ENCODE measurements at places on chromosomes 4 and X.

- no peak for DNase-seq
Observed at GRCh38 chrX:9379697-9380551, 84.9 kb upstream of the TBL1X start.

DNA sequence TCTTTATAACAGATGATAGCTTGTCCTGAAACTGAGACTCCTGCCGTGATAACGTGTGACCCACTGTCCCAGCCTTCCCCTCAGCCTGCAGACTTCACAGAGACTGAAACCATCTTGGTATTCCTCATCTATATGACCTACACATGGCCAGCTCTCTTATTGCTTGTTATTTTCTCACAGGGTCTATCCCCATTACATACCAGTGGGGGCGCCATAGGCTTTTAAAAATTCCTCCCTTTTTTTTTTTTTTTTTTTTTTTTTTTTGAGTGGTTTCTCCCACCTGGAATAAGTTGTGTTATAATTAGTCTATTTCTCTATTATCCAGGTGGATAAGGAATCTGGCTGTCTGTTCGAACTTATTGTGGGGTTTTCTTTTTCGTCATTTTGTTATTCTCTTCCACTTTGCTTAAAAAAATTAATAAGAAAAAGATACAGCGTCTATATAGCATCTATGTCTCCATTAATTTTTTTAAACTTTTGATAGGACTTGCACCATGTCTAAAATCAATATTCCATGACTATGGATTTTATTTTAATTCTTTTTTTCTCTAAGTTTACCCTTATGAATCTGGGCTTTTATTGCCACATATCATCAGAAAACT lies 47.2 kb downstream of the GYG2 start:
- DNase-seq, result no peak

- DNase-seq, result no peak
Observed at GRCh38 chrX:66728818-66729271, 90.0 kb upstream of the EDA2R start.

- no peak for DNase-seq
Observed at GRCh38 chrX:116427978-116428377, 8.4 kb upstream of the SLC6A14 start.

DNA sequence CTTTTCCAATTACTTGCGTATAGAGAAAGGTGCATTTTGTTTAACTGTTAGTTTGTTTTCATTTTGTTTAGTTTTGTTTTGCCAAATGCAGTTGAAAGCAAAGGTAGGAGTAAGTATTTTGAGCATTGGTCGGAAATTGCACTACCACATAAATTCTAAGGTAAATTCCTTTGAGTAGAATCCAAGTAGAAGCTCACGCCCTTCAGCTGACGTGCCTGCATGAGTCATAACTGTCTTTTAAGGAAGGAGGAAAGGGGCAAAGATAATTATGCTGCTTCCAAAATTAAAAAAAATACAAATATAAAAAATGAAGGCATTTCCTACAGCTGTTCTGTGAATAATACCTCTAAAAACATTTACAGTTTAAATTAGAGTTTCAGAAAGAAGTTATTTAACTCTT lies 110.2 kb upstream of the MYOZ2 start:
- no peak for DNase-seq

DNA sequence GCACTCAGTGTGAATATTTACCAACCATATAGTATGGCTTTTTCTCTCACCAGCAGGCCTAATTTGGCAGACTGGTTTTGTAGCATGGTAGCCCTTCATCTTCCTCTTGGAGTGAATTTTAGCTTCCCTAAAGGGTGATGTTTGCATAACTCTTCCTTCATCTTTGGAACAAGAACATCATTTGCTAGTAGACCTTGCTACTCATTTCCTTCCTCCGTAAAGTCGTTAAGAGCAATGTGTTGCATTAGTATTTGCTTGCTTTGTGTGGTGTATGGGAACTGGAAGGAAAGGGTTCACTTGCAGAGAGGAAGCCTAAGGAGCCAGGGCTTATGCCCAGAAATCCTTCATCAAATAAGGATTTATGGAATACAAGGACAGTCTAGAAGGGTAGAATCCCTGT lies 50.2 kb upstream of the PGRMC2 start:
- no peak for DNase-seq

GRCh38 chrX:137234651-137235402 lies 201.0 kb upstream of the GPR101 start:
- peak; percentile 8 for DNase-seq

DNA sequence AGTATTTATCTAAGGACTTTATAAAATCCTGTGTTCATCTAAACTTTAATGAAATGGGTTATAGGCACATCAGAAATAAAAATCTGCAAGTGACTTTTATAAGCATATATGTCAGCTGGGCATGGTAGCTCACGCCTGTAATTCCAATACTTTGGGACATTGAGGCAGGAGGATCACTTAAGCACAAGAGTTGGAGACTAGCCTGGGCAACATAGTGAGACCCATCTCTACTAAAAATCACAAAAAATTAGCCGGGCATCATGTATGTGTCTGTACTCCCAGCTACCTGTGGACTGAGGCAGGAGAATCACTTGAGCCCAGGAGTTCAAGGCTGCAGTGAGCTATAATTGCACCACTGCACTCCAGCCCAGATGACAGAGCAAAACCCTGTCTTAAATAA lies 20.9 kb downstream of the TBC1D9 start:
- no peak for DNase-seq

DNA sequence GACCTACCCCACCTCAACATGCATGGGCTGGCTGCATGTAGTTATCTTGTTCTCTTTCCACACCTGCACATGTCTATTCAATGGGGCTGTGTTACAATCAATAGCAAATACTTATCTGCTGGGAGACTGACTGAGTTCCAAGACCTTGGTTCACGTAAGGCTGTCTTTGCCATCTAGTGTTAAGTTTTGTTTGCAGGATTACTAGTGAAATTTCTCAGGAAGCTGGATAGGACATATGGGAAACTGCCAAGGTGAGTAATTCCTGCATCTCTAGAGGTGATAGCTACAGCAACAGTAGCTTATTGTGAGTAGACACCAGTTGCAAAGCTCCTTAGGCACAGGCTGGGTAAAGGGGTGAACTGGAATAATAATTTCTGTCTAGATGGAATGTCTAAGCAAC lies 177.5 kb downstream of the ENOX2 start:
- no peak for DNase-seq

GRCh38 chr4:138803051-138803450 lies 212.5 kb upstream of the NOCT start:
- no peak for DNase-seq

DNA sequence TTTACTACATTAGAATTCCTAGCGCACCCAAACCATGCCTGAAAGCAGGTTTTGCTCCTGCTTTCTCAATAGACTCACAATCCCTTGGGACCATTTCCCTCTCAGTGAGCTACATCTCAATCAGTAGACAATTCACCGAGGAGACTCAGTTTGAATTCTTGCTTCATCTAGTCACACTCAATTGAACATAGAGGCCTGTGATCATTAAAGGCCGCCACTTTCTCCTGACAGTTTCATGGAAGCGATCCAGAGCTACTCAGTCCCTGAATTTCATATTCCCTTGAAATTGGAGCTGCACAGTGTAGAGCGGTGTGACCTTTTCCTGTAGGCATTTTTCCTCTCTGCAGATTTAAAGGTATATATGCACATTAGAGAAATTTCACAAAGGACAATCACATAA lies 193.9 kb upstream of the SPOCK3 start:
- peak; percentile 28 for DNase-seq

DNA sequence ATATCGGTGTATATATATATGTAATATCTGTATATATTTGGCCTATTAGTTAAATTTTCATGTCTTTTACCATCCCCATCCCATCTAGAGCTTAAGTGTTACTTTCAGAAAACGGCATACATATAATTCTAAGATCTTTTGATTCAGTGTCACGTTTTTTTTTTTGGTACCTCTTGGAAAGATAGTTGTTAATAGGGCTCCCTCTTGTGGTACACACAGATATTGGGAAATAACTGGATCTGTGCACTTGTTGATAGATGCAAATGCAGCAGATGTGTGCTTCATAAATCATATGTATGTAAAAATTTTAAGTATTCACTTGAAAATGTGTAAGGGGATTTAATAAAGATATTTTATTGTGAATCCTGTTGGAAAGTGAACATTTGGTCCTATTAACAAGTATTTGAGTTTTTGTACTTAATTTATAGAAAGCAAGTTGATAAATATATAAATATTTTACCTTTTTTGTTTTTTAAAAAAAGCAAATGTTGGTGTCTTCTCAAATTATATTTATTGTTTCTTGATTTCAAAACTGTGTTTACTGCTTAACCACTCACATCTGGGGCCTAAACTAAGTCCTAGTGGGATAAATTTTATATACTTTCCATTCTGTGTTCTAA lies 74.7 kb downstream of the PAQR3 start:
- peak; percentile 64 for DNase-seq

DNA sequence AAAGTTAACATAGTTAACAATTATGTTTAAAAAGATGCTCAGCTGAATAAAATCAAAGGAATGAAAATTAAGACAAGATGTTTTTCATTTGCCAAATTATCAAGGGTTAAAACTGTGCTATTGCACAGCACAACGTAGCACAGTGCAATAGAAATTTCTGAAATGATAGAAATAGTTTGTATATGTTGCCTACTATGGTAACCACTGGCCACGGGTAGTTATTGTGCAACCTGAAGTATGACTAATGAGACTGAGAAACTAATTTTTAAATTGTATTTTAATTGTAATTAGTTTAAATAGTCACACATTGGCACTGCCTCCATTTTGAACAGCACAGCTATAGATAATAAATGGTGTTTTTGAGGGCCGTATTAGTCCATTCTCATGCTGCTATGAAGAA lies 343.1 kb upstream of the FAM241A start:
- DNase-seq, result no peak

DNA sequence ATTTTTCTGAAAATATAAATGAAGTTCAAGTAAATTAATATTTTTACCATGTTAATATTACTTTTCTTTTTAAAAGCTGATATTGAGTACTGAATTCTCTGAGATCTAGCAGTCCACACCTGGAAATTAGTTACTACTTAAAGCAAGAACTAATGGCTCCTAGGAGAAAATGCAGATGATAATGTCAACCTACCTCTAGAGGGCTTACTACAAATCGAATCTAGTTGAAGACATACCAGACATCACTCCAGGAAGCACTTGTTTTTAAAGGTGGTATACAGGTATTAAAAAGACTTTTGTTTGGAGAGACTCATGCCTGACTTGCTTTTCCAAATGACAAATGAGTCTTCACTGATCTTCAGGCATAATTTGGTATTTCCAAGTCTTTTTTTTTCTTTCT lies 516.4 kb upstream of the BOD1L1 start:
- no peak for DNase-seq

GRCh38 chrX:150086371-150086770 lies 148.1 kb upstream of the EOLA2 start:
- DNase-seq, result no peak

- no peak for DNase-seq
Observed at GRCh38 chr4:138656990-138657389, 358.6 kb upstream of the NOCT start.

DNA sequence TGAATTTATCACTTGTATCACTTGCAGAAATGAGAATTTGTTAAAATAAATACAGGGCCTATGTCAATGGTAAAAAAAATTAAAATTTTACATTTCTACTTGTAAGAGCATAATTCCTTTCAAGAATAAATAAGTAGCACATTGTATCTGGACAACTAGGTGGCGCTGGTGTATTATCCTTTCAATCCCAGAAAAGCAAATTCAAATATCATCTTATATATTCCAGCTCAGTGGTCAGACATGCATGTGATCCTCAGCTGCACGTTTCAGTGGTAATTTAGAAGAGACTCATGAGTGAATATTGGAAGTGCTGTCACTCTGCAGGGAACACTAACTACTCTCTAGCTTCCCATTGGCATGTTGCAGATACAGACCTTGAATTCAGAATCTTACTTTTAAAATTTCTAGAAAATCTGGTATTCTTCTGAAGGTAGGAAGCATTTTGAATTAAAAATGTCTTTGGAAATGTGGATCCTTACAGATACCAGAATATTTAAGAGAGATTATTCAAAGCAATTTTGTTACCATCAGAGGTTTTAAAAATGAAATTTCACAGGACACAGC lies 1414.7 kb upstream of the TENM3 start:
- peak; percentile 56 for DNase-seq
